ENCODE measurements at places on chromosomes 12 and 14. TPM values are rescaled to one million over a fixed set of nuclear protein-coding genes. Genes with fewer than 3 reads are reported as not detected.

The MMP19 gene
- total RNA-seq, result not detected

The SLC5A8 gene
- not detected for total RNA-seq

The SDS gene
- not detected for total RNA-seq

GRCh38 chr12:33876618-33877017 lies 145.7 kb upstream of the ALG10 start:
- H3K4me3 ChIP-seq, result no peak overlapping the region
- H3K36me3 ChIP-seq, result no peaks in the 10 kb centered on the region
- no peaks in the 10 kb centered on the region for H3K27me3 ChIP-seq

- peaks cover 10% of the 10 kb centered on the region for H3K27me3 ChIP-seq
- H3K4me1 ChIP-seq, result peaks cover 17% of the 10 kb centered on the region
- DNase-seq, result peak; percentile 28
- peak overlapping the region; percentile 43 for H3K4me3 ChIP-seq
These were observed 691.4 kb upstream of the TBX3 start for GRCh38 chr12:115375186-115375991.

Measured in HepG2 (cell line).